Calu3 (cell line): ENCODE measurements at places on chromosomes 7 and 10. TPM values are rescaled to one million over a fixed set of nuclear protein-coding genes. Genes with fewer than 3 reads are reported as not detected.

The NEUROD6 gene
- not detected in 2 replicates for total RNA-seq

The UNCX gene
- not detected in 2 replicates for total RNA-seq

The WNT16 gene
- not detected in 2 replicates for total RNA-seq

The ENTPD1 gene
- 0.92 and 2.2 TPM in 2 replicates for total RNA-seq

The TMEM270 gene
- total RNA-seq, result 0.59 and 1.2 TPM in 2 replicates

The JAZF1 gene
- 8.6 and 10.7 TPM in 2 replicates for total RNA-seq

The ATOH7 gene
- total RNA-seq, result not detected in 2 replicates

The AMPH gene
- total RNA-seq, result not detected in 2 replicates

The RTKN2 gene
- total RNA-seq, result 25.0 and 26.7 TPM in 2 replicates

The C10orf105 gene
- not detected in 2 replicates for total RNA-seq

The DMBT1 gene
- 4.6 and 10.0 TPM in 2 replicates for total RNA-seq

The CYP3A4 gene
- 0.15 TPM in 1 of 2 replicates, not detected in the other for total RNA-seq

The SPDYE11 gene
- not detected in 2 replicates for total RNA-seq

The ZNF518A gene
- total RNA-seq, result 16.0 and 18.5 TPM in 2 replicates

The ST7 gene
- total RNA-seq, result 16.0 and 17.7 TPM in 2 replicates
